ENCODE measurements at places on chromosomes 13 and 19. TPM values are rescaled to one million over a fixed set of nuclear protein-coding genes. Genes with fewer than 3 reads are reported as not detected.

DNA sequence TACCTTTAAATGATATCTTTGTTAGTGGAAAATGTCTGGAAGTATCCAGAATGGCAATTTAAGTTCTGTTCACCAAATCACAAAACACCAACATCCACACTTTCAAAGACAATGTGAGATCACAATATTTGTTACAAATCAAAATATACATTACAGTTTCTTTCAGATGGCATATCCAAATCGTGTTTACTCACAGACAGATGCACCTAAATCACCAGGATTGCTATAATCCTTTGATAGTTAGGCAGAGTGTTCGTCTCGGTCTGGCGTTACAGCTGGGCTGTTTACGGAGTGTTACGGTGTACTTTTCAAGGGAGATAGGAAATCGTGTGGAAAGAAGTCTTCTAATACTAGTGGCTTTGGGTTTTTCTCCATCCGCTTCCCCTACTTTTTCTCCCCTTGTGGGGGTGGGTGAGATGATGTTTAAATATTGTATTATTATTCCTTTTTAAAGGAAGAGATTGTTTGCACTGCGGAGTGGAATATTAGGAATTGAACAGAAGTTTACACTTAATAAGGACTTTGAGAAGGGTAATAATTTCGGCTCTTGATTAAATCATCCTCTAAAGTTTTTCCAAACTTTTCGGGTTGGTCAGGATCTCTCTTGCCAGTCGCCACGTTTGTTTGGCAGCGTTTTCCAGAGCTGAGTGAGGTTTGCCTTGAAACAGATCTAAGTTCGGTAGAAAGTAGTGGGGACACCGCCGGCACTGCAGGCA, 1.8 kb downstream of the MAB21L1 start:
- no peak for DNase-seq

GRCh38 chr19:6724631-6725492, 4.4 kb upstream of the C3 start:
- peak; percentile 14 for DNase-seq

GRCh38 chr13:96426167-96426566, 336.3 kb downstream of the HS6ST3 start:
- no peak for DNase-seq

GRCh38 chr19:29519931-29520330, 5.9 kb upstream of the VSTM2B start:
- no peak for DNase-seq

GRCh38 chr19:2612619-2613249, 89.8 kb downstream of the GNG7 start:
- no peak for DNase-seq

DNA sequence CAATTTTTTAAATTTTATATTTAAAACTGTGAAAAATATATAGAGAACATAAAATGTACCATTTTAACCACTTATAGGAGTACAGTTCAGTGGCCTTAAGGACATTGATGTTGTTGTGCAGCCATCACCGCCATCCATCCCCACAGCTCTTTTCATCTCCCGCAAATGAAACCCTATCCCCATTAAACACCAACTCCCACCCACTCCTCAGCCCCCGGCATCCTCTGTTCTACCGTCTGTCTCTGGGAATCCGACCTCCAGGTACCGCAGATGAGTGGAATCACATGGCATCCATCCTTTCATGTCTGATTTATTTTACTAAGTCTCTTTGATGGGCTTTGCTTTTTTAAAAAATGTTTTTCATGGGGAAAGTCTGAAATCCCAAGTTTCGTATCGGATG, 23.8 kb upstream of the SMIM17 start:
- no peak for DNase-seq

DNA sequence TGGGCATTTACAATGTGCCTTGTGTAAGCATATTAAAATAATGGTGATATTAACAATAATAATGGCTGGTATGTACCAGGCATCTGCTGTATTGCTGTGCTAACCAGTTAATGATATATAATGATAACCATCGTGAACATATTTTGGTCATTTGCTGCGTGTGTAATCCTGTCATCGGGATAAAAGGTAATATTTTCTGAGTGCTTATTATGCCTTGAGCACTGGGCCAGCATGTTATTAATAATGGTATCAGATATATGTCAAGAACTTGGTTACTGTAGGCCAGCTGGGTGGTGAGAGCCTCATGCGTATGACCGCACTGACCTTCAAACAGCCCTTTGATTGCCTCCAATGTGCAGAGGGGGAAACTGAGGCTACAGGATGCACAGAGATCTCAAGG, 22.2 kb upstream of the FXYD3 start:
- DNase-seq, result no peak

GRCh38 chr13:47665043-47665442, 336.0 kb downstream of the SUCLA2 start:
- no peak for DNase-seq

The RDH8 gene
- total RNA-seq, result not detected

DNA sequence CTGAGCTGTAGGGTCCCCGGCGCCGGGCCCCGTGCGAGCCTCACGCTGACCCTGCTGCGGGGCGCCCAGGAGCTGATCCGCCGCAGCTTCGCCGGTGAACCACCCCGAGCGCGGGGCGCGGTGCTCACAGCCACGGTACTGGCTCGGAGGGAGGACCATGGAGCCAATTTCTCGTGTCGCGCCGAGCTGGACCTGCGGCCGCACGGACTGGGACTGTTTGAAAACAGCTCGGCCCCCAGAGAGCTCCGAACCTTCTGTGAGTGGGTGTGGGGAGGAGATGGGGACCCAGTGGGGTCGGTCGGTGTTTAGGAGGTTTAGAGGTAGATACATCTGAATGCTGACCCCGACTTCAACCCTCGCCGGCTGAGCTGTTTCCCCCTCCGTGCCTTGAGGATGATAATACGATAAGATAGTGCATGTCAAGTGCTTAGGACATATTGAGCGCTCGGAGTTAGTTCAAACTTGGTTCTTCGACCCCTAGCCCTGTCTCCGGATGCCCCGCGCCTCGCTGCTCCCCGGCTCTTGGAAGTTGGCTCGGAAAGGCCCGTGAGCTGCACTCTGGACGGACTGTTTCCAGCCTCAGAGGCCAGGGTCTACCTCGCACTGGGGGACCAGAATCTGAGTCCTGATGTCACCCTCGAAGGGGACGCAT, 1.9 kb downstream of the ICAM5 start:
- DNase-seq, result no peak

GRCh38 chr13:21672796-21673538, 2.1 kb downstream of the FGF9 start:
- DNase-seq, result peak; percentile 26

DNA sequence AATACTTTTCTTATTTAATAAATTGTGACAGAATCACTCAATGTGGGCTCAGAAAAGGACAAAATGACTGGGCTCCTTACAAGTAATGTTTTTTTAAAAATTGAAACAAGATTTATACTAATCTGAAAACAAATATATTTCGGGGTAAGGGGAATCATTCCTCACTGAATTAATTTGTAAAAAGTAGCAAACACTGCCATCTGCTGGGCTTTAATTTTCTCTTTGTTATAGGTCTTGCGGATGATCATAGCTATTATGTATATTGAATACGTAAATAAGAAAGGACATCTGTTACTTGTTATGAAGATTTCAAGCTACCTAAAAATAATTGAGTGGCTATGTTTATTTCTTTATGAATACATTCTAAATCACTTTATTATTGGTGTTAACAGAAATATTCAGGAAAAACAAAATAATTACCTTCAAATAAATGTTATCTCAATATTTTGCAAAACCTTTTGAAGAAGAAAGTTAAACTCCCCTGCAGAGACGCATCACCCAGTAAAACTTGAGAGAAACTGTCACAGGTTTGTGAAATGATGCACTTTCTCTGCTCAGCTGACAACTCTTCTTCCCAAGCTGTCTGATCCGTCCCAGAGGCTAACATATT, 17.8 kb upstream of the ENOX1 start:
- no peak for DNase-seq

GRCh38 chr13:75329723-75330122, 152.2 kb downstream of the TBC1D4 start:
- no peak for DNase-seq

The TSHZ3 gene
- 1.3 TPM for total RNA-seq

DNA sequence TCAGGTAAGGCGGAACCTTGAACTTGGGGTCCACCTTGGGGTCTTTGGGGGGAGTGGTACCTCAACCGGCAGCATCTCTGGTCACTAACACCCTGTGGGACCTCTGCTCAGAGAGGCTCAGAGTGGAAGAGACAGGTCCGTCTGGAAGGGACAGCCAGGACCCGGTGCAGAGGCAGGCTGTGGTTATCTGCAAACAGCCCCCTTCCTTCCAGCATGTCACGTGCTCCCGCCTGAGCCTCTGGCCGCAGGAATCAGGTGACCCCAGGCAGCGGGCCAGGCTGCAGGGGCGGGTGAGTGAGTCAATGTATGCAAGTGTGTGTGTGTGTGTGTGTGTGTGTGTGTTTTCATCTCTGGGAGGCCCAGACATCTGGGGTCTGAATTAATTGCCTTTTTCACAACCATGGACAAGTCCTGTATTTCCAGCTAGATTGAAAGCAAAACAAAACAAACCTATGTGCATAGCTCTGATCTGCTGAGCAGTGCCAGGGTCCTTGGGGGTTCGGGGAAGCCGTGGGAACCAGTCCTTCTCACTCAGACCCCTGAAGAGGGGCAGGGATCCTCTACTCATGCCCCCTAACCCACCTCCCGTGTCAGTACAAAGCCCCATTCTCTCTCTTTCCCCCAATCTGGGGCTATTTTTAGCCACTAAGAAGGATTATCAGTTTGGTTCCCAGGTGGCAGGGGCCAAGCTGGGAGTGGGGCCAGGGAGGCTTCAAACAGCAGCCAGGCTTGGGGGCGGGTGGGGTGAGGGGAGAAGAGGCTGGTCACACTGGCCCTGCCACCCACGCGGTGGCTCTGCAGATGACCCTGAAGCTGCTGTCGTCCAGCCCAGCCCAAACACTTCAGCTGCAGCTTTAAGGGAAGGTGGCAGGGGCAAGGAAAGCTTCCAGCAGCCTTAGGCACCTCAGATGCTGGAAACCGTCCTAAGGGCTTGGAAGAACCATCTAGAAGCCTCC, 31.4 kb downstream of the CERS4 start:
- DNase-seq, result peak; percentile 83

DNA sequence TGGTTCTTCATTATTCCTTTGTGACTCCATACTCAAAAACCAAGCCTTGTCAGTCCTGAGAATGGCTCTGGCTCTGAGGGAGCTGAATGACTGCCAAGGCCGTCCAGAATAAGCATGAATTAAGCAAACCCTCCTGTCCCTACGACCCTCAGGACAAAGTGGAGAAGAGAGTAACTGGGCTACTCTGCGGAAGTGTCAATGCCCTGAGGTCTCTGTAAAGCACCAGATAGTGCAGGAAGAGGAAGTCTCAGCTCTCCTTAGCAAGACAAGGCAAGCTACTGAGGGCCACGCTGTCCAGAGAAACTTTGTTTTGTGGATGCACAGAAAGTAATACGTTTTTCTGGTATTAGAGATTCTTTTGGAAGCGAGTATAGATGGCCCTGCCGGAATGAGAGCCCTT, 94.1 kb downstream of the RNASEH2B start:
- no peak for DNase-seq

DNA sequence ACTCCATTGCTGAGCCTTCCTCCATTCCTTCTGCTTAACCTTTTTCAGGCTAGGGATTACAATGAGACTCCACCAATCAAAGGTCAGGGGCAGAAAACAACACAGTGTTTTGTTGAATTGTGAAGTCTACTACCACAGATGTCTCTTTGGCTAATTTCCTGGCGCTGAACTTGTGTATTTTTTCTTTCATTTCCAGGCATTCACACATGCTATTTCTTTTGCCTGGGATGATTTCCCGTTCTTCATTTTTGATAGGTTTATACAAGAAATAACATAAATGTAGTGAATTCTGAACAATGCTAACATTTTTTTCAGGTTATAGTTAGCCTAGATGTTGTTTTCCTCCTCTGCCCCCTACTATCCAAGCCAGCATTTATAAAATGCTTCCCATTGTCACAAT, 64.3 kb downstream of the OLFM4 start:
- DNase-seq, result no peak

The ZNF599 gene
- total RNA-seq, result 3.8 TPM

GRCh38 chr19:10945264-10945663, 15.6 kb upstream of the SMARCA4 start:
- DNase-seq, result no peak

The LILRB5 gene
- 4.8 TPM for total RNA-seq

The FCHO1 gene
- total RNA-seq, result 3.1 TPM

GRCh38 chr19:40588926-40589569, 12.1 kb upstream of the LTBP4 start:
- no peak for DNase-seq

- no peak for DNase-seq
Observed at GRCh38 chr19:58409010-58409790, 751 bp downstream of the ZNF584 start.

DNA sequence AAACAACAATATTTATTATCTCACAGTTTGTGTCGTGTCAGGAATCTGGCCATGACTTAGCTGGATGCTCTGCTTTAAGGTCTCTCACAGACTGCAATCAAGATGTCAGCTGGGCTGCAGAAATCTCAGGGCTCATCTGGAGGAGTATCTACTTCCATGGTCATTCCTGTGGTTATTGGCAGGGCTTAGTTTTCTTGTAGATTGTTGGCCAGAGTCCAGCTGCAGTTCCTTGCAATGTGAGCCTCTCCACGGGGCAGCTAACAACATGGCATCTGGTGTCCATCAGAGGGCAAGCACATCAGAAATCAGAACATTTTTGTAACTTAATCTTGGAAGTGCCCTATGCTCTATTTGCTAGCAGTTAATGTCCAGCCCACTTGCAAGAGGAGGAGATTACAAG, 45.7 kb upstream of the TDRD3 start:
- no peak for DNase-seq

DNA sequence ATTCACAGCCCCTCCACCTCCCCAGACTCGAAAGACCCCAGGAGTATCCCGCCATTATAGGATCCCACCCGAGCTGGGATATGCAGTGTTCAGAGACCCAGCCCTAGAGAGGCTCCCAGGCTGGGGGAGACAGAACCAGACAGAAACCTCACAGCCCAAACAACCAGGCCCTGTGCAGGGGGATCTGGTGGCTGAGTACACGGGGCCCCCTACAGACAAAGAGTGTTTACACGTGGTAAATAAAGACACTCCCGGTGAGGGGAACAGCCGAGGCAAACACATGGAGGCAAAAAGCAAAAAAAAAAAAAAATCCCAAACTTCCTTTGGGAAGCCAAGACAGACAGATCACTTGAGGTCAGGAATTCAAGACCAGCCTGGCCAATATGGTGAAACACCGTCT, 25.1 kb downstream of the TINCR start:
- no peak for DNase-seq

GRCh38 chr13:26977541-26977940, 194.1 kb downstream of the USP12 start:
- DNase-seq, result no peak

- DNase-seq, result no peak
Observed at GRCh38 chr13:33383724-33384577, 98.4 kb upstream of the STARD13 start.

DNA sequence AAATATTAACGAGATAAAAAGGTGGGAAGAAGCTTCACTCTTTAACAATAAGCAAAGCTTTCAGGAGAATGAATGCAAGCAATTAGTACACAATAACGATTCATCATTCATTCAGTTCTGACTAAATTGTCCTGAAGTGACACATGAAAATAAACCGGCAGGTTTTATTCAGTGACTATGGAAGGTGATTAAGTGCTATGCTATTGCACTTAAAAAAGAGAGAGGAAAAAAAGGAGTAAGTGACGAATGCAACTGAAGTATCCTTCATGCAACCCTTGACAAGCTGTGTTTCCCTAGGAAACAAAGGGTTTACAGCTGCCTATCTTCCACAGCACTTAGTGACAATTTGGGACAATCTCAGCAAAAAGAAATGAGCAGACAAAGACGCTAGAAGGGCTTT, 1.4 kb downstream of the LIG4 start:
- no peak for DNase-seq

- no peak for DNase-seq
Observed at GRCh38 chr19:2629491-2630351, 72.8 kb downstream of the GNG7 start.

Data from left colon (tissue), 2 donors.